Mesangial cell (primary cell): ENCODE measurements at places on chromosomes 1 and 21. TPM values are rescaled to one million over a fixed set of nuclear protein-coding genes. Genes with fewer than 3 reads are reported as not detected.

Gene MNDA
- not detected in 2 replicates for total RNA-seq

Gene C1orf116
- 1.3 and 2.4 TPM in 2 replicates for total RNA-seq

Gene OR2L13
- not detected in 2 replicates for total RNA-seq

Gene S100A13
- total RNA-seq: 146 and 185 TPM in 2 replicates

Gene KRTAP12-2
- not detected in 2 replicates for total RNA-seq

Gene TDRD5
- total RNA-seq: not detected in 2 replicates

Gene CATSPERE
- 0.16 and 0.38 TPM in 2 replicates for total RNA-seq

Gene OMA1
- 6.5 and 6.8 TPM in 2 replicates for total RNA-seq

Gene CFAP410
- total RNA-seq: 20.0 and 29.0 TPM in 2 replicates

Gene CHIA
- not detected in 2 replicates for total RNA-seq

Gene LRRC7
- not detected in 2 replicates for total RNA-seq

Gene LAMB3
- total RNA-seq: 6.2 and 7.2 TPM in 2 replicates

Gene VWA5B1
- total RNA-seq: not detected in 2 replicates

Gene USP48
- 11.2 and 15.2 TPM in 2 replicates for total RNA-seq

Gene KCNA3
- not detected in 2 replicates for total RNA-seq

Gene ARHGEF10L
- total RNA-seq: 13.0 and 29.3 TPM in 2 replicates

Gene F5
- not detected in 2 replicates for total RNA-seq

Gene PNRC2
- total RNA-seq: 45.8 and 61.6 TPM in 2 replicates

Gene C4BPA
- under 0.01 TPM in 1 of 2 replicates, not detected in the other for total RNA-seq

Gene OLIG2
- total RNA-seq: not detected in 2 replicates

Gene DNASE2B
- total RNA-seq: 0.16 TPM in 1 of 2 replicates, not detected in the other

Gene LCE1F
- total RNA-seq: not detected in 2 replicates

Gene MYOC
- total RNA-seq: not detected in 2 replicates

Gene FOXD2
- total RNA-seq: 0.16 and 0.51 TPM in 2 replicates

Gene TNFRSF8
- 0.13 and 0.16 TPM in 2 replicates for total RNA-seq

Gene HPCA
- total RNA-seq: 1.1 TPM in 1 of 2 replicates, not detected in the other

Gene S100A12
- total RNA-seq: not detected in 2 replicates

Gene OR2T2
- total RNA-seq: not detected in 2 replicates

Gene FCGR2B
- total RNA-seq: not detected in 2 replicates

Gene RCAN1
- total RNA-seq: 16.8 and 21.6 TPM in 2 replicates

Gene CRYAA
- not detected in 2 replicates for total RNA-seq

Gene HSD3B2
- not detected in 2 replicates for total RNA-seq

Gene SYCP1
- total RNA-seq: not detected in 2 replicates

Gene SV2A
- 8.6 and 11.2 TPM in 2 replicates for total RNA-seq

Gene DNAJC11
- 42.9 and 47.9 TPM in 2 replicates for total RNA-seq

Gene GIPC2
- total RNA-seq: 0.25 and 0.49 TPM in 2 replicates

Gene CGN
- total RNA-seq: 2.0 and 5.2 TPM in 2 replicates

Gene FTCD
- total RNA-seq: not detected in 2 replicates

Gene DNAH14
- 5.2 and 6.0 TPM in 2 replicates for total RNA-seq
